ENCODE measurements at places on chromosomes 2 and 18.
A peak's percentile ranks its signal among the peaks of the same experiment; 100 is the strongest.

DNA sequence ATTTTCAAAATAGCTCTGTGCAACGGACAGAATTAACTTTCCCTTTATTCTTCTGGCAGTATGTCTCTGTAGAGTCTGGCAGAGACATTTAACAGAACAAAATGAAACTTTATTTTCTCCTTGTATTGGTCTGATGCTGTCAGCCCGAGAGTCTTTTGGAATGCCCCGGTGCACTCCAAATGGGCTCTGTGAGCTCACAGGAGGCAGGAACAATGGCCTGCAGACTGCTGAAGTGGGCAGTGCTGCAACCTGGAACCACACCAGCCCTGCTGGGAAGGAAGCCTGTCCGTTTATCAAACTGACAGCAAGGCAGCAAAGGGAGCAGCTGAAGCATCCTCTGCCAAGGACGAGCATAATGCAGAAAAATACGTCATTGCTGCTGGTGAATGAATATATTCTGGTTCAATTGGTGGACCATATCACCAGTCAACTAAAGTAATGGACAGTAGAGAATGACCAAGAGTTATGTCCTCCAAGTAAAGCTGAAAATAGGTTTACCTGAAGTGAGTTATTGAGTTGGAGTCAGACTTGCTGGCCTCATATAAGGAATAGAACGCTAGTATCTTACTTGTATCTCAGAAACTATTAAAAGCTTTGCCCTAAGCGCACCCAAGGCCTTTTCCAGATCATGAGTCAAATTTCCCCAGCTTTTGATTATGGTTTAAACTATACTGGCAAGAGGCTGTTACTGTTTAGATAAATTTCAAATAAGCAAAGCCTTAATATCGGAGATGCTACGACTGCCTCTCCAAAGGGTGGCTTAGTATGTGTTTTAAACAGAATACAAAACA is 207.6 kb upstream of the TANK start:
- DNase-seq = peak; percentile 15

DNA sequence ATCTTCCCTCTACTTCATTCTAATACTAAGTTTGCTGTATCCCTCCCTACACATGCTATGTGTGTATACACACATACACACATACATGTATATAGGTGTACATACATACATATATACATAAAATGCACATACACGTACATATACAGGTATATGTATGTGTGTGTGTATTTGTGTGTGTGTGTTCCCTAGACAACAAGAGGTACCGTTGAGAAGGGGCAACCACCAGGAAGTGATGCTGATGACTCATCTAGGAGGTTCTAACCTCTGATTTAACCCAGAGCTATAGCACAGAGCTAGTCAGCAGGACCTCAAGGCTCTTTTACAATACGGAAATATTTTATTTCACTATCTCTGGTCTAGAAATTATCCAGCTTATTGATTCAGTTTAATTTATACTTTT is 139.2 kb downstream of the LAMA3 start:
- DNase-seq = peak; percentile 96

DNA sequence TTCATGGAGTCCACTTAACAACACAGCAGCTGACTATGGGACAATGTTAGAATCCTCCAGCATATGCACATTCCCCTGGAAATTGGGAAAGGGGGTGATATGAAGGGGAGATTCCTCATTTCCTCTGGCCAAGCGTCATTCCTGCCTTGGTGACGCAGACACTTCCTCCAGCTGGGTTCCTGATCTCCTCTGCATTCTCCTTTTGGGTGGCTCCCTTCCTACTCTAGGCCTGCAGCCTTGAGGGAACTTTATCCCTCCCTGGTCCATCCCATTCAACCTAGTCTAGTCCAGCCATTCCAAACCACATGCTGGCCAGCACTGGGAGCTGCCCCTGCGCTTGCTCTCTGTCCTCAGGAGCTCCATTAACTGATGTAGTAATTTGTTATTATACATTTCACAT is 216.8 kb downstream of the VAPA start:
- DNase-seq = no peak

DNA sequence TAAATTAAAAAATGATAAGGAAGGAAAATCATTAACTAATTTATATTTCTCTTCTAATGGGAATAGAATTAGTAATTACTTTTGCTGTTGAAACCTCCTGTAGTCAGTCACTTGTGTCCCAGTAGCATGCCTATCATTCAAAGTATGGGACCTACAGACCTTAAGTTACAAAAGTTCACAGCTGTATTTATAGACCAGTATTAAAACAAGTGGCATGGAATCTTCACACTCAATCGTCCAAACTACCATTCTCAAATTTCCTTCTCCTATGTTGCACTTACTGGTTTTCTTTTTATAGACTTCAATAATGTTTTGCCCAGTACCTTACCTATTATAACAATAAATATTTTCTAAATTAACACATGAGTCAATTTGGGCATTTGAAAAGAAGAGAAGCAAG is 639.9 kb downstream of the ERBB4 start:
- no peak for DNase-seq

GRCh38 chr2:227509076-227509475 is 37.1 kb downstream of the AGFG1 start:
- no peak for DNase-seq

DNA sequence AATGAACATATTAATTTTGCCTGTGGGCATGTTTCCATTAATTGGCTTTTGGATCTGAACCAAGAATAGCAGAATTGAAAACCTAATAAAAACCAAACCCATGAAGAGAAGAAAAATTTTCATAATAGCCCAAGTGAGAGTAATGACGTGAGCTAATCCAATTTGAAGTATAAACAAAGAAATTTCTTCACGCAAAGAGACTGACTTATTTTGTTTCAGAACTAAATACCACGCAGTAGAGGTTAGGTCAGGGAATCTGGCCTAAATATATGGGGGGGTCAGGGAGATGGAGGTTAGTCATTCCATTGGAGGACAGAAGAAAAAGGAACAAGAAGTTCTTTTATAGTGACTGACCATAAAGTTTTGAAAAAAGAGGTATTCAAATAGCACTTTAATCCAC is 94.1 kb upstream of the CYP1B1 start:
- no peak for DNase-seq

GRCh38 chr2:17164550-17164949 is 353.7 kb downstream of the RAD51AP2 start:
- DNase-seq = no peak

DNA sequence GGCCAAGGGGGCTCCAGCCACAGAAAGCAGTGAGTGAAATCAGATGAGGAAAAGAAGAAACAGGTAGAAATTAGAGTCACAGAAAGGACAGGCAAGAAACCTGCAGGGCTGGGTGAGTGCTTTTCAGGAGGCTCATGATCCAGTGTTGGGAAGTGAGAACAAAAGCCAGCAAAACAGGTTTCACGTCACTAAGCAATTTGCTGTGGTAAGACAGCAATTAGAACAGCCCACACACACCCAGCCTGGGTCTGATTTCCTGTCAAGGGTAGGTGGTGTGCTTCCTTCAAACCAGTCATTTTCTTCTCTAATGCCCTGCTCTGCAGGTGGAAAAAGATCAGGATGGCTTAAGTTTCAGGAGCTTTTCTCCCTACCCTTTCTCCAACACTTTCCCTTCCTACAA is 52.9 kb upstream of the XDH start:
- DNase-seq = no peak

GRCh38 chr2:47602996-47603395 is 179.9 kb upstream of the MSH6 start:
- no peak for DNase-seq

GRCh38 chr18:27363872-27364271 is 178.8 kb upstream of the CHST9 start:
- DNase-seq = peak; percentile 49

DNA sequence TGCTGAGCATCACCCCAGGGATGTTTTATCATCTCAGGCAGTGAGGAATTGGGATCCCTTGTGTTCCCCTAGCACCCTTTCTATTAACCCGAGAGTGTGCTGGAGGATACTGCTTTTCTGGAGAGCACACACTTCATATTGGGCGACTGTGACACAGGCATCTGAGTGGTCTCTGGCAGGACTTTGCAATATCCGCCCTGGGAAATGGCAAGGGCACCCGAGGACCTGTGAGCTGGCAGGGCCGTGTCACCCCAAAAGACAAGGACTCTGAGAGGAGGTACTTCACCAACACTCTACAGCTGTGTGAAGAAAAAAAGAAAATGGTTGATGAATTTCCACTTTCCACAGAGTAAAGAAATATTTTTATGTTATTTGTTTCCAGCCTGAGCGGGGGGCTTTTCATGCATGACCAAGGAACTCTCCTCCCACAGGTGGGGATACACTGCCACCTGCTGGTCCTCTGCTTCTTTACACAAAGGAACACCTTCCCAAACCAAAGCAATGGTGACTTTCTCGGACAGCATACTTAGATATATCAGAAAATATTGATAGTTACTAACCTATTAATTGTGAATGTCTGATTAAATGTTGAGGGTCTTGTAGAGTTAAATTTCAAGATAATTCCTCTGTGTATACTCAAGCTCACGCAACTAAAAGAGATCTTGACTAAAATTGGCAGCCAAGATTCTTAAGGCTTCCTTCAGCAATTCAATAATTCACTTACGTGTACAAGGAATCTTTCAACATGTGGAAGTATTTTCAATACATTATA is 45.9 kb upstream of the REG3G start:
- DNase-seq = peak; percentile 61

DNA sequence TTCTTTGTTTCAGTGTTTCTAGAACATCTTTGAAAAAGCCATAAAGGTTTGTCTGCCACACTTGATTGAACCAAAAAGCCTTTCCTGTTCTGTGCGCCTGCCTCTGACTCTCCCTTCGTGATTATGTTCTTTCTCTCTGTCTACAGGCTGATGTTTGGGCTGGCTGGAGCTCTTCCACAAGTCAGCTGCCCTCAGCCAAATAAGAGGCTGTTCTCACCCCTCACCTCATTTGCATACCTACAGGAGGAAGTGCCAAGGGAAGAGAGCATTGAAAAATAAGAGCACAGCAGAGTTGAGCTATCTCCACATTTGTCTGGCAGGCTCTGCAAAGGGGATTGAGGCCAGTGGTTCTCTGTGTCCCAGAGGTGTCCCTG is 15.8 kb downstream of the INPP5D start:
- DNase-seq = peak; percentile 12

DNA sequence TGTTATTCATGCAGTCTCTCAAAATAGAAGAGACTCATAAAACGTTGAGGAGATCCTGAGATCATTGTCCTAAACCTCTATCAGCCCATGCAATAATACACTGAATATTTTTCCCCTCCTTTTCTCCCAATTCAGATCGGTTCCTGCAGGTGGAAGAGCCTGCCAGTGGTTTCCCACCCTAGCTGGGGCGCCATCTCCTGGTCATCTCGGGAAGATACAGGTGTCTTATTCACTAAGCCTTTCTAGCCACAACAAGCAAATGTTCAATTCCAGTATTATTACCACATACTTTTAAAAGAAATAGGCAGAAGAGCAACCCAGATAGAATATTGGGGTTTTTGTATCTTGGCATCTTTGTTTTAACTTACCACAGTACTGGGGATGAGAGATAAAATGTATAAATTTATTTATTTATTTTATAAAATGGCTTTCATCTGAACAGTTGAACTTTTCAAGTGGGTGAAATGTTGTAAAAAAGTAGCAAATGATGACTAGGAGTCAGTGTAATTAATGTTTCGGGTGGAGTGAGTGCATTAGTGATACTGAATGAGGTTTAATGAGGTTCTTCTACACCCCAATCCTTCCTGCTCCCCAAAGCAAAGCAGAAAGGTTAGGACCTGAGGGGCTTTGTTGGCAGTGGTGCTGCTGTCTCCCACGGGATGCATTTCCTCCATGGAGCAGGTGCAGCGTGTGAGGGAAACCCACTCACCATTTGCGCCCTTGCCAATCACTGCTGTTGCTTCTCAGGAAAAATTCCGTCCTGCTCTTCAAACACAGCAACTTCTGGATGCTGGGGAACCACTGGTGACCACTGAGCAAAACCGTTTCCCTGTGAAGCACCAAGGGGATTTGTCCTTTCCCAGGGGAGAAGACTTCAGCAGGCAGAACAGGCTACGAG is 147.1 kb upstream of the FHL2 start:
- peak; percentile 64 for DNase-seq

GRCh38 chr2:29193681-29194080 is 78.5 kb downstream of the CLIP4 start:
- no peak for DNase-seq

DNA sequence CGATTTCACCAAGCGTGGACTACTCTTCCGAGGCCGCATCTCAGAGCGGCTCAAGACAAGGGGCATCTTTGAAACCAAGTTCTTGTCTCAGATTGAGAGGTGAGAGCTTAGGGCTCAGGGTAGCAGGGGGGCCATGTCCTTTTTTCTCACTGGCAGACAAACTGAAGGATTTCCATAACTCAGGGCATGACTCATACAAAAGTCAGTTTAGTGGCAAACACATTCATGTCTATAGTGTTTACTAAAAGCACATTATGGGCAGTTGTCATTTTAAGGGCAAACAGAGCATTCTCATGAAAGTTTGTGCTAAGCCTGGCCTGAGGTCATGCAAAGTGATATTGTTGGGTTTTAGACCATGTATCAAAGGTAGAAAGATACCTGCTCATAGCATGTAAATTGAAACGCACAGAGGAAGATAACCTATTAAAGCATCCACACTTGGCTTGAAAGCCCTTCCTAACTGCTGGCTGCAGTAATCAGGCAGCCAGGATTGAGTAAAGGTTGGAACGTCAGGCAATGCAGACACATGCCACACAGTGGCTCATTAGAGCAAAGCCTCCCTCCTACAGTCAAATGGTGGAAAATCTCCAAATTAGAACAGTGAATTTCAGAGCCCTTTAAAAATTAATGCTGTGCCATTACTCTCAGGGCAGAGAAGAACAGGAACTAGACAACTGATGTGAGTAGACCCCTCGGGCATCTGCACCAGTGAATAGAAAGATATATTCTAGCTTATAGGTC is 54.2 kb downstream of the HK2 start:
- no peak for DNase-seq

DNA sequence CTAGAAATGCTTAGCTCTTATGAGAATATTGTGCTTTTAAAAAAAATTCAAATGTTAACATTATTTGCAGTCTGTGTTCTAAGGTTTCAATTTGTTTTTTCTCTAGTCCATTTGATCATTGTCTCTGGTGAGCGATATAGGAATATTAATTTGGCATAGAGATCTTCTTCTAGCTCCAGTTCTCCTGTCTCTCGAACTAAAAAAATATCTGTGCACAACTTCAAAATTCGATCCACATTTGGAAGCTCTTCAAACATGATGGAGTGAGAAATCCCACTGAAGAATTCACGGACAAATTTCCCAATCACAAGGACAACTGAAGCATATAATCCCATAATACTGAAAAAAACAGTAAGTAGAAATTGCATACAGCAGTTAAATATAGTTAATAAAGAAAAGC is 145.6 kb downstream of the NAPG start:
- DNase-seq = no peak
